ENCODE measurements at places on chromosomes 5 and 9.

DNA sequence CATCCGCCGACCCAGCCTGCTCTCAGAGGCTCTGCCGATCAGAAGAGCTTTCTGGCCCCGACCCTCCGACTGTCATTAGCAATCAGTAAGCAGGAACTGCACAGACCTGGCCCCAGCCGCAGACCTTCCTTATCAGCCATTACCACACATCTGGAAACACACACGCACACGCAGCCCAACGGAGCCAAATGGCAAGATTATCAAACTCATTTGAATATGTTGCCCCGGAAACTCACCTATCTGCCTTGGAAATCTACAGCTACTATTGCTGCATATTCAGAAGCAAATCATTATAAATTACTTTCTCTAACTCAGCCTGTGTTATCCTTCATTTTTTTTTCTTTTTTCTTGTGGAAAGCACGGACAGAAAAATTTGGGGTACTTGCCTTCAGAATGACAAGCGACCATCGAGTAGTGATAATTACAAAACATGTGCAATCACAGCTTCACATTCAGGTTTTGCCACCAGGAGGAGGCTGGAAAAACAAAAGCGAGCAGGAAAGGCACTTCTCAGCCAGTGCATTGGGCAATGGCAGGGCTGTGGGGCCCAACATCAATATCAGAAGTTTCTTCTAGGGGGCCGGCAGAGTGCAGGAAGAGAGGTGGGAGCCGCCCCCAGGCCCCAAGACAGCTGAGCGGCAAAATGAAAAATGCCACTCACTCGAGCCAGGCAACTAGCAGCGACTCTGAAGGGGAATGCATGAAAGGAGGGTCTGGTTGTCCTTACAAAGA is 122.3 kb downstream of the VAV2 start:
- DNase-seq, result no peak

DNA sequence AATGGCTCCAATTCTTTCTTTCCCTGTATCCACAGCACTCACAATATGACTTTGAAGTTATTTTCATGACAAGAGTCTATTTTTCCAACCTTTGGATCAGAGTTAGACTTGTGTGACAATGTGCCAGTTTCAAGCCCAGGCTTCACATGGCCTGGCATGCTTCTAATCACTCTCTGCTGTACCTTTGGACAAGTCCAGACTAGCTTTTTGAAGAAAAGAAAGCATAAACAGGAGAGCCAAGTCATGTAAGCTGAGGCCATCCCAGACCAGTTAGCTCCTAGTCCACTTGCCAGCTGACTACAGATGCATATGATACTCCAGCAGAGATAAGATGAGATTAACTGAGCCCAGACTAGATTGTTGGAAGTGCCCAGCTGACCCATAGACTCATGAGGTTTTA is 513.6 kb upstream of the C9orf72 start:
- DNase-seq, result no peak

DNA sequence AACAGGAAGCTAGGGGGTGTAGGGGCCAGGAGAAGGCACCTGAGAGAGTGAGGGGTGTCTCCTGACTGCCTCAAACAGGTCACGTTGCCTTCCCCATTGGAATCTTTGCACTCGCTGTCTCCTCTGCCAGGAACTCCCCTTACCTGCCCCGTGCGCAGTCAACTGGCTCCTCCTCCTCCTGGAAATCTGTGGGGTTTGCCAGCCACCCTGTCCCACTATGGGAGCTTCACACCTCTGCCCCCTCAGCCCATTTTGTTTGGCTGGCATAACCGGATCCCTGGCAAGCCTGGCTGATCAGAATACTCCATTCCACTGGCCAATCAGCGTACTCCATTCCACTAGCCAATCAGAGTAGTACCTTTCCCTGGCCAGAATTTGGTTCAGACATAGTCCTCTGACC is 10.4 kb upstream of the SLC34A1 start:
- DNase-seq, result no peak

DNA sequence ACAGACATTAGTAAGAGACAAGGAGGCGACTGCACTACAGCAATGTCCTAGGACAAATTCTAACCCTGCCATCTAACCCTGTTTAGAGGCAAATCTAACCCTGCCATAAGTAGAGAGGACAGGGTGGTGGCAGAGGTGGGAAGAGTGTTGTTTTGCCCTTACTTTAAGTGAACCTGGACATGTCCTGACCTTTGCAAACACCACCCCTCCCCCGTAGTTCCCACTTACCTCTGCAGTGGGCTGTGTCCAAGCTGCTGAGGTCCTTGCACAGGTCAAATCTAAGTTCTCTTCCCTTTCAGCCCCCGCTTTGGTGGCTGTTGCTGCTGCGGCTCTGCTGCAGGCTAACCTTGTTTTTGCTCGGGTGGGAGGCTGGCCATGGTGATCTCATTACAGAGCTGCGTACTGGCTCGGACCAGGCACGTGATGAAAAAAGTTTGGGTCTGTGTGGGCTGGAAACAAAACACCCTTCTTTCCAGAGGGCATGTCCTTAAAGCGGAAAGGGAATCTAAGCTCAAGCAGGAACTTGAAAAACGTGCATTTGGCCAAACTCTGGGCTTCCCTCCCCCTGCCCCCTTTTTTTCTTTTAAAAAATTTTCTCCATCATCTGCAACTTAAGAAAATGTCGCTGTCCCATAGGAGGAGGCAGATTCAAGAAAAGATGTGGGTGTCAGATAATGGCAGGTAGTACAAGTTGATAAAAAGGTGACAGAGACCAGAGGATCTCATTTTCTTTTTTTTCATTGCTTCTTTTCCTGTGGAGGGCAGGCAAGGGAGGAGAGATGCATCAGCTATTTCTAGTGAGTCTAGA is at the start of gene FAXDC2:
Gene FAXDC2 (minus strand): TSS at position 349 of the 808 bp plus-strand sequence. CDS start 12,425 bp downstream, outside the sequence.
- DNase-seq, result no peak

- no peak for DNase-seq
These were observed 8.5 kb downstream of the KLF4 start for GRCh38 chr9:107481035-107481434.

GRCh38 chr5:35152733-35153132 is 77.6 kb downstream of the PRLR start:
- DNase-seq, result no peak

GRCh38 chr5:147310059-147310704 is 75.4 kb downstream of the STK32A start:
- no peak for DNase-seq

GRCh38 chr5:177123789-177124485 is 9.6 kb upstream of the NSD1 start:
- DNase-seq, result no peak

GRCh38 chr5:138625134-138625533 is 49.9 kb upstream of the HSPA9 start:
- no peak for DNase-seq

GRCh38 chr5:16455668-16456067 is 9.9 kb downstream of the ZNF622 start:
- DNase-seq, result no peak

GRCh38 chr5:68683632-68684036 is 410.2 kb upstream of the SLC30A5 start:
- no peak for DNase-seq

GRCh38 chr5:151522226-151522625 is 68.9 kb downstream of the FAT2 start:
- no peak for DNase-seq

DNA sequence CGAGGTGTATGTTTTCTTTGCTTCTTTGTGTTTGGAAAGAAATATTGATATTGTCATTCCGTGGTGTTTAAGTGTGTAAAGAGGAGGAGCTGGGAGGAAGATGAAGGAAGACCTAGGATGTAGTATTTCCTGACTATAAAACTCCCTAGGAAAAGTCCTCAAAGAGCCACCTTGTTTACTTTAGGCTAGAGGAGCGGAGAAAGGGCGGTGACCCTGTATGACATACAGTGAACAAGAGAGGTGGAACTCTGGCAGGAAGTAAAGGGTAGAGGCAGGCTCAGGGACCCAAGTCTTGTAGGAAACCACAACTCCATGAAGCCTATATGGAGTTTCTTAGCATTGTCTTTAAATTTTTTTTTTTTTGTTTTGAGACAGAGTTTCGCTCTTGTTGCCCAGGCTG is 303.9 kb downstream of the DOCK8 start:
- DNase-seq, result no peak

GRCh38 chr5:138955013-138955660 is 80.0 kb upstream of the LRRTM2 start:
- no peak for DNase-seq

DNA sequence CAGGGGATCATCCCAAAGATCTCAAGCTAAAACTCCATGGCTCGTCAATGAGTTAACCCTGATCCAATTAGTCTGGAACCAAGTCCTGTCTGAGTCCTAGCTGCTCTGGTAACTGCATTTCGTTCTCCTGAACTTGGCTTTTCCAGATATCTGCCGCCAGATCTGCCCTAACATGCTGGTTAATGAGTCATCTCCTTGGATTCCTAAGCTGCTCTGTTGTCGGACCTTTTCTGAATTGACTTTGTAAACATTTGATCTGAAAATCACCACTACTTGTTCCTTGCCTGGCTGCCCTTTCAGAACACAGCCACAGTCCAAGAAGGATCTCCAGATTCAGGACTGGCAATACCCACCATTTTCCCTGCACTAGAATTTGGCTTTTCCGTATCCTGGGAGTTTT is 473.0 kb downstream of the ZSWIM6 start:
- DNase-seq, result no peak

DNA sequence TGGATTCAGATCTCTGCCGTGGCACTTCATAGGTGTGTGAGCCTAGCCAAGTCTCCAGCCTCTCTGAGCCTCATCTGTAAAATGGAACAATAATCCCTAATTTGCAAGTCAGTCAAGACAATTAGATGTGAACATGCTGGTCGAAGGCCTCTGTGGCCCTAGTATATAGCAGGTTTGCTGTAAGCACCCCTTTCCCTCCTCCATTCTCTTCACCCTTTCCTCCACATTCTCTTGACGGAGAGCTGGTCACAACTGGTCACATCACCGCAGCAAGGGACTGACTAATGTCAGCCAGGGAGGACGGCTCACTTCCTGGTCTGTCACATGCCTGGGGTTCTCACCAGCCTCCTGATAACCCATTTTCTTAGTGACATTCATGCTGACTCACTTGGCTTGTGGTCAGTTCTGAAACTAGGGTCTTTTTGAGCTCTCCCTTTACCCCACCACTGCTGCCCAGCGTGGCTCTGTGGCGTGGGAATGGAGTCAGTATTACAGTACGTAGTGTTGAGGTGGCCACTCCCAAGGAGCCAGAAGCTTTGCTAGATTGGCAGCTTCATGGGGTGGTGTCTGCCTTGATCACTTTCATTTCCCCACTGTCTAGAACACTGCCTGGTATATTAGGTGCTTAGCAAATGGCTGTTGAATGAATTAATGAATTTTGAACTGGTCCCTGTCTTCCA is 47.8 kb downstream of the ERGIC1 start:
- DNase-seq, result no peak
